NB4 (cell line): ENCODE measurements at places on chromosomes 5 and 9.

- no peak for DNase-seq
These were observed 58.1 kb upstream of the TMEM215 start for GRCh38 chr9:32725066-32725860.

DNA sequence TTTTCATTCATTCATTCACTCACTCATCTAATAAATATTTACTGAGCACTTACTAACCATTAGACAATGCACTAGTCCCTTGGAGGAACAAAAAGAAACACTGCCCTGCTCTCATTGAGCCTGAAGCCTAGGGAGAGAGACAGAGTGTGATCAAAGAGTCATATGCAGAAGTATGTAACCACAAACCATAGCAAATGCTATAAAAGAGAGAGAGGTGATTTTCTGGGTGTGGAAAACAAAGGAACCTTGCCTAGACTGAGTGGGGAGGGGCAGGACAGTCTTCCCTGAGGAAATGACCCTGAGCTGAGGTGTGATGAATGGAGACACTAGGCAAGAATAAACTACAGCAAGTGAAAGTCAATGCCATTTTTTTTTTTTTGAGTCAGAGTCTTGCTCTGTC lies 10.8 kb upstream of the ADRA1B start:
- DNase-seq, result peak; percentile 40

DNA sequence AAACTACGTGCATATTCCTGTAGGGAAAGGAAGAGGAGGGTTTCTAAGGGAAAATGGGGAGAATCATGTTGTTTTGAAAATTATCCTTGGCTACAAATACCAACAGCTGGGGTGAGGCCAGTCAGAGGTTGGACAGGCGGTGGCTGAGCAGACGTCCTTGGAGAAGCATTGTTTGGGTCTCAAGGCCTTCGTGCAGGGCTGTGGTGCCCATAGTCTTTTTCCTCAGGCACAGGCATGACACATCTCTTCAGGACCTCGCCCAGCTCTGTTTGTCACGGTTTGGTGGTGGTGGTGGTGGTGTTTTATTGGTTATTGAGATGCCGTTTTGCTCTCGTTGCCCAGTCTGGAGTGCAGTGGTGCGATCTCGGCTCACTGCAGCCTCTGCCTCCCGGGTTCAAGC lies 27.8 kb upstream of the EGFL7 start:
- DNase-seq, result no peak

DNA sequence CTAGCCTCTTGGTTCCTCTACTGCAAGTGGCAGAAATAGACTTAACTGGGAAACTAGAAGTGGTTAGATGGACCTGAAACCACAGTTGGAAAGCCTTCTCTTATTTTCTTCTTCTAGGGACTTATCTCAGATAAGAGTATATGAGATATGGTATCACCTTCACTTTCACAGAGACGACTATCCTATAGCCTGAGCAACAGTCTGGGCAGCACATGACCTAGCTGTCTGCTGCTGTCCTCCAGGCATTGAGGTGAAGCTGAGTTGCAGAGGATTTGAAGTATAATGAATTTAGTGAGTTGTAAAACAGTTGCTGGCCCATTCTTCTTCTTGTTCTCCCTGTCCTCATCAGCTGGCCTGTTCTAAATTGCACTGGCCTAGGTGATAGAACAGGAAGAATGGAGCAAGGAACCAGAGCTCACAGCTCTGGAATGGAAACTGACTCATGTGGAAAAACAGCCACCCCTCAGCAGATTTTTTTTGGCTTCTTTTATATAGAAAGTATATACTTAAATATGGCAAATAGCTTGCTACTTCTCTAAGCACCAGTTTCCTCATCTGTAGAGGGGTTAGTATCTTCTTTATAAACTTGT lies 27.8 kb downstream of the RECK start:
- no peak for DNase-seq

GRCh38 chr9:24901319-24901718 lies 355.6 kb upstream of the IZUMO3 start:
- no peak for DNase-seq

- peak; percentile 67 for DNase-seq
These were observed 893 bp upstream of the SH2D3C start for GRCh38 chr9:127779136-127779981.

DNA sequence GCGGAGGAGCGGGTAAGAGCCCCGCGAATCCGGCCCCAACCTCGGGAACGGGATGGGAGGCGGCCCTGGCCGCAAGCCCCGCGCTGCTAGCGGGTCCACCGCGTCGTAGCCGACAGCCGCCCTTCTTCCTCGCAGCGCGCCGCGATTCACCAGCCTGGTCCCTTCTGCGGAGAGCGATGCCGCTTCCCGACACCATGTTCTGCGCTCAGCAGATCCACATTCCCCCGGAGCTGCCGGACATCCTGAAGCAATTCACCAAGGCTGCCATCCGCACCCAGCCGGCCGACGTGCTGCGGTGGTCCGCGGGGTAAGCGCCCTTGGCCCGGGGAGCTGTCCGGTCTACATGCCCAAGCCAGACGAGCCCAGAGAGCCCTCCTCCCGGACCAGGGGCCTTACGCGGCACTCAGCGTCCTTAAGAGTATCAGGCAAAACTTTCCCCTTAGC lies 335 bp downstream of the ROPN1L start:
- no peak for DNase-seq

GRCh38 chr5:82817897-82818676 lies 259.1 kb downstream of the TMEM167A start:
- DNase-seq, result no peak

- no peak for DNase-seq
These were observed 25.1 kb downstream of the CARTPT start for GRCh38 chr5:71744009-71744790.

- no peak for DNase-seq
These were observed 255.4 kb downstream of the GOLPH3 start for GRCh38 chr5:31918739-31919138.

DNA sequence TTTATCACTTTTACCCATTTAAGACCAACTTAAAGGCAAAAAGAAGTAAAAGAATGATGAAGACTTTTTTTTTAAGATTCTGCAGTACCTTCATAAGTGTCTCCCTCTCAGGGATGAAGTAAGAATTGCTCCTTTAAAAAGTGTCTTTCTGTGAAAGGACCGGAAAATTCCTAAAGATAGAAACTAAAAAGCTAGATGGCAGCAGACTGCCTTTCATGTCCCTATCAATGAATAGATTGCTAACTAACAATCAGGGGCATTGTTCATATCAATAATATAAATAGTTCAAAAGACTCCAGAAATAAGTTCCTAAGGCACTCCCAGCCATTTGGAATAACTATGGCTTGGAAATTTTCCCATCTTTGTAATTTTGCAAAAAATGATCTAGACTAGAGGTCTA lies 558.0 kb downstream of the PDE4D start:
- no peak for DNase-seq

DNA sequence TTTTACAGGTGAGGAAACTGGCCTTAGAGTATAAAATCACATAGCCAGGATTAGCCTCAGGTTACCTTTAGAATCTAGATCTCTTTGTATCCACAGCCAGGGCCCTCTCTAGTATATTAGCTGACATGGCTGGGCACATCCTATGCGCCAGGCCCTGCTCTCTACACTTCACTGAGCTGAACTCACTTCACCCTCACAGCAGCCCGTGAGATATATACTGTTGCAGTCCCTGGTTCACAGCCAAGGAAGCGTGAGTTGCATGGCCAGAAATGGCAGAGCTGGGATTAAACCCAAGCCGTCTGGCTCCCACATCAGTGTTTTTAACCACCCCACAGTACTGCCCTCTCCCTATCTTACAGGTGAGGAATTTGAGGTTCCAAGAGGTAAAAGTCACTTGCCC lies 58.4 kb downstream of the DAB2IP start:
- DNase-seq, result no peak

DNA sequence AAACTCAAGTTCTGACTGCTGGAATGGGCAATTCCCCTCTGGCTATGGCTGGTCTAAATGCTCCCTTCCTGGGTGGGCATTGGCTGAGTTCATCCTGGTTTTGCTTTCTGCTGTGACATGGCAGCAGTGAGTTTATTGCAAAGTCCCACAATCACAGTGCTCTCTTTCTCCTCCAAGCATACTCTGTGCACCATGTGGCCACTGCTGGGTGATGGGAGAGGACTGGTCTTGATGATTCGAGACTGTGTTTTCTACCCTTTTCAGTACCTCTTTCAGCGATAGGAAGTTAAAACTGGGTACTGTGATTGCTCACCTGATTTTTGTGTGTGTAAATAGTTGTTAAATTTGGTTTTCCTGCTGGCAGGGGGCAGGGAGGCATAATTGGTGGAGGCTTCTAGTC lies 49.7 kb downstream of the FER start:
- DNase-seq, result no peak

- peak; percentile 31 for DNase-seq
These were observed 2.1 kb upstream of the MARCHF6 start for GRCh38 chr5:10351199-10351905.

GRCh38 chr9:93071464-93071863 lies 13.0 kb downstream of the SUSD3 start:
- peak; percentile 57 for DNase-seq

DNA sequence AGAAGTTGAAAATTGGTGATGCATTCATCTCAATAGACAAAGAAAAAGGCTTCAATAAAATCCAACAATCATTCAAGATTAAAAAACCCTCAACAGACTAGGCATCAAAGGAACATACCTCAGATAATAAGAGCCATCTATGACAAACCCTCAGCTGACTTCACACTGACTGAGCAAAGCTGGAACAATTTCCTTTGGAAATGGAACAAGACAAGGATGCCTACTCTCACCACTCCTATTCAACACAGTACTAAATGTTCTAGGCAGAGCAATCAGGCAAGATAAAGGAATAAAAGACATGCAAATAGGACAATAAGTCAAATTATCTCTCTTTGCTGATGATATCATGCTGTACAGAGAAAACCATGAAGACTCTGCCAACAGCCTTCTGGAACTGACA lies 1188.1 kb downstream of the DTWD2 start:
- no peak for DNase-seq

DNA sequence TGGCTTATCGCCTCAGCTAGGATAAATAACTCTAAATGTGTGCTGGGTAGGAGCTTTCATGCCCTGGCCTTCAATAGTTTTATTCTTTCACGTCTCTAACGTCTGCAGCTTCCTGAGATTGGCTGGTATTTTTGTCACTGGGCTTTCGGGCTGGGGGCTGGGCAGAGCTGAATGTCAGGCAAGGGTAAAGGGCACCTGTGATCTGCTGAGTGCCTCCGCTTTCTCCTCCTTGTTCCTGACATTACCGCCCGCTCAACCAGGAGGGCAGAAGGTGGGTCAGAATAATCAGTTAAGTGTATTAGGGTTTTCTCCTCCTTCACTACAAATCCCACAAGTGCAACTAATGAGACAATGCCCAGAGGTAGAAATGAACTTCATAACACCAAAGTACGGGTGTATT lies 216.6 kb downstream of the TSSK1B start:
- DNase-seq, result no peak

DNA sequence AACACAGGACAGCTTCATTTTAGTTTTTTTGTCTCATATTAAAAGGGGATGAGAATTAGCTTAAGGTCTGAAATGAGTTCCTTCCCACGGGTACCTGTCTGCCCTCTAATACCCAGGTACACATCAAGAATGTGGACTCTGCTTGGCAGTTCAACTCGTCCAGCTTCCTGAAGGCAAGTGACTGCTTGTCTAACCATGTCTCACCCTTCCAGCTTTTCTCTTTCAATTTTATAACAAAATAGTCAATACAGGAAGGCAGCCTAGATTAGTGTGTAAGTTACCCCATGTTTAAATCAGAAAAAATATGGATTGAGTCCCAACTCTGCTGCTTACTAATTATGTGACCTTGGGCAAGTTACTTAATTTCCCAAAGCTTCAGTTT lies 50.5 kb upstream of the C5orf46 start:
- no peak for DNase-seq

DNA sequence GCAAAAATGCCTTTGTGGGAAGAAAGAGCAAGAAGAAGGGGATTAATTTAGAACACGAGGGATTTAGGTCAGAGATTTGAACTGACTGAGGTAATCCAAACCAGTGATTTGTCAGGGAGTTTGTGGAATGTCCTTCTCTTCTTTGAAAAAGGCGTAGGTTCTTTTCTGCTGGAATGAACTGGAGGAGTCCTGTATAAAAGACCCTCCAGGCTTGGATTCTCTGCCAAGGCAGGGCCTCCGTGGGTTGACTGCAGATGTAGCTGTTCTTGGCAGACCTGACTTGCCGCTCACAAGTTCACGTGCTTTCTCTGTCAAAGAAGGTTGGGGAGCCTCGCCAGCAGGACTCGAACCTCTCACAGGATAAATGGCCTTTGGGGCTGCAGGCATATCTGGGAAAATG lies 62.8 kb upstream of the STC2 start:
- no peak for DNase-seq
